ENCODE measurements at places on chromosomes 11 and 22.

DNA sequence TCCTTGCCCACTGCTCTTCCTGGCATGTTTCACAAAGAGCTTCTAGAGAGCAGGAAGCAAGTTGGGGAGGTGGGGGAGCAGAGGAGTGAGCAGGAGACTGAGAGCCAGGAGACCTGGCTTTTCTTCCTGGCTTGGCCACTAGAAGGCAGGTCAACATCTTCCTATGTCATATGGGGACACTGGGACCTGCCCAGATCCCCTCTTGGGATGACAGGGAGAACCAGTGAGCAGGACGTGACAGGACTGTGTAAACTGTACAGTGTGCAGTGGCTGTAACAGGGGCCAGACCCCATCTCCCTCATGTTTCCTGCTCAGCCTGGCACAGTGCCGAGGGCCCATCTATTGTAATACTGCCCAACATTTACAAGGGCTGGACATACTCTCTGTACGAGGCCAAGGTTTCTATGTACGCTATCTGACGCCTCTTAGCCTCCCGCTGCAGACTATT is 29.4 kb downstream of the GDPD5 start:
- no peak for DNase-seq

GRCh38 chr11:65418431-65418680 is 4.2 kb upstream of the NEAT1 start:
- DNase-seq: peak; percentile 61

GRCh38 chr11:114156782-114157181 is 97.3 kb downstream of the ZBTB16 start:
- DNase-seq: no peak

GRCh38 chr11:12762278-12762677 is 88.1 kb downstream of the TEAD1 start:
- DNase-seq: no peak

- DNase-seq: no peak
Observed at GRCh38 chr11:130872981-130873380, 43.3 kb downstream of the SNX19 start.

DNA sequence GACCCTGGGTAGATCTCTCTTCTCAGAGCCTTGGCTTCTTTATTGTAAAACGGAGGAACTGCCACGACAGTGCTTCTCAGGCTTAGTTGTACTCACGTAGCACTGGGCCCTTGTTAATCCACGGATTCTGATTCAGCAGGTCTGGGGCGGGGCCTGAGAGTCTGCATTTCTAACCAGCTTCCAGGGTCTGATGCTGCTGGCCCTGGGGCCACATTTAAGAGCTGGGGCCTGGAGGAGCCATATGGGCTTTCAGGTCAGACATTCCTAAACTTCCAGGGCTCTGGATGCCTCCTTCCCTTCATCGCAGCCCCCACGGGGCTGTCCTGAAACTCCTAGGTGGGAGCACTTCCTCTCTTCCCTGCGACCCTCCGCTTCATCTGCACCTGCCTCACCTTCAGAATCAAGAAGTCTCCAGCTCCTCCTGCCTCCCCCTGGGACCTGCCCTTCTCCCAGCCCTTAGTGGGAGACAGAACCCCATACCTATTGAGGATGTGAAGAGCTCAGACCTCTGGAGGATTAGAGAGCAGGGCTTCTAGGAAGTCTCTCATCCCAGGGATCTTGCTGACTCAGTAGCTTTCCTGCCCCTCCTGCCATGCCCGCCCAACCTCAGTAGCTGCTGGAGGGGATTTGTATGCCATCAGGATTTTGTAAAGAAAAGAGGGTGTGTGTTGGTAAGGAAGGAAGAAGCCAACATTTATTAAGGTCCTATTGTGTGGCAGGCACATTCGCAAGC is 92.5 kb downstream of the LRRC32 start:
- DNase-seq: no peak

- DNase-seq: peak; percentile 30
Observed at GRCh38 chr11:14270690-14271542, 88.1 kb downstream of the RRAS2 start.

- no peak for DNase-seq
Observed at GRCh38 chr22:42673898-42674401, 24.8 kb upstream of the CYB5R3 start.

DNA sequence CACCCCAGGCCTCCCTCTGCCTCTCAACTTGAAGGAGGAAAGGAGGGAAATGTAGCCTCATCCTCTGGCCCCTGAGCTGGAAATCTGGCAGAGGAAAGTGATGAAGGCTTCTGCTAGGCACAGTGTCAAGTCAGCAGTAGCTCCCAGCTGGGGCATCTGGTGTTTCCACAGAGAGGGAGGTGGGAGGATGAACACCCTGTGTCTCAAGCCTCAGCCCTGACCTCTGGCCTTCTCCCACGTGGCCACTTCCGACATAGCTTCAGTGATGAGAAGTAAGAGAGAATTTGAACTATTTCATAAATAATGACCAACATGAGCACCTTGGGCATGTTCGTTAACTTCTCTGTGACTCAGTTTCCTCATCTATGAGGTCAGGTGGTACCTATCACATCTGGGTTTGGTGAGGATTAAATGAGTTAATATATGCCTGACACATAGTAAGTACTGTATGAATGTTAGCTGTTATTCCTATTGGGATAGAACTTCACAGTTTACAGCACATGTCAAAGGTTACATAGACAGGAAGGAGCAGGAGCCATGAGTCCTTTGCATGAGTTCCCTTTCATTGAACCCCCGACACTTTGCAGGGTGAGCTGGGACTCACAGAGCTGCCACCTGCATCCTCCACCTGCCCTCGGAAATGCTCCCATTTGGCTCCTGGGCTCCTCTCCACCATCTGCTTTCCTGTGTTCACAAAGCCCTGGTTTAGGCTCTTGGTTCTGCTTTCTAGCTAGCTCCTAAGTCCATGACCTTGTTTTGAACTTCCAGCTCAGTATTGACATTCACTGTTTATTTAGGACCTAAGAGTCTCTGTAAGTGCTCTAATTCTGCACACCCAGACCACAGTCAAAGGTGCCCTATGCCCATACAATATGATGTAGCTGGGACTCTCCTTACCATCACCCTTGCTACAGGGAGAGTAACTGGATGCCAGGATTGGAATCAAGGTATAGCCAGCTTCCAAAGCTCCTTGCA is 61.7 kb downstream of the CSNK2A3 start:
- no peak for DNase-seq

- no peak for DNase-seq
Observed at GRCh38 chr11:43693731-43694130, 13.2 kb downstream of the HSD17B12 start.

- no peak for DNase-seq
Observed at GRCh38 chr22:37069319-37069718, 17.8 kb downstream of the KCTD17 start.

DNA sequence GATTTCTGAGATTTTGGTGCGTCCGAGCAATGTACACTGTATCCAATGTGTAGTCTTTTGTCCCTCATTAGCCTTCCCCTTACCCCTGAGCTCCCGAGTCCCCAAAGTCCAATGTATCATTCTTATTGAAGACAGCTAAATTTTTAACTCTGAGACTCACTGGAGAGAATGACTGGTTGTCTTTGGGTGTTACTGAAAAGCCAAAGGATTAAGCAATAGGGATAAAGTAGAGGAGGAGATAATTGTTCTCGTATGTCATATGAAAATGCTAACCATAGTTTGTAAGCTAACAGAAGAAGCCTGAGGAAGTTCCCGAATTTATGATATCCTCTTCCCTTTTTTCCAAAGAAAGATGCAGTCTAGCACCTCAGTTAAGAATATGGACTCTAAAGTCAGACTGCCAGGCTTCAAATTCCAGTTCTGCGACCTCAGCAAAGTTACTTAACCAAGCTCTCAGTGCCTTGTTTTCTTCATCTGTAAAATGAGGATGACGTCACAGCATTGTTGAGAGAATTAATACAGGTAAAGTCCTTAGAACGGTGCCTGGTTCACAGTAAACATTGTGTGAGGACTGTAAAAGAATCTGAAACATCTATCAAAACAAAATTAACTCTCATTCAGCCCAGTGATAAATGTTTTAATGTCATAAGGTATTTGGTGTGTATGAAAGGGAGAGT is 1.6 kb upstream of the MSANTD2 start:
- no peak for DNase-seq

DNA sequence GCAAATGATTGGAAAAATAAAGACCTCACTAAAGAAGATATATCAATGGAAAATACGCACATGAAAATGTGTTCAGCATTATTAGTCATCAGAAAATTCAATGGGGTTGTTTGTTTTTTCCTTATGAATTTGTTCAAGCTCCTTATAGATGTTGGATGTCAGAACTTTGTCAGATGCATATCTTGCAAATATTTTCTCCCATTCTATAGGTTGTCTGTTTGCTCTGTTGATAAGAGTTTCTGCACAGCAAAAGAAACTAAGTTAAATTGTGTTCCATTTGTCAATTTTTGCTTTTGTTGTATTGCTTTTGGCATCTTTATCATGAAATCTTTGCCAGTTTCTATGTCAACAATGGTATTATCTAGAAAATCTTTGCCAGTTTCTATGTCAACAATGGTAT is 633.9 kb upstream of the CHORDC1 start:
- DNase-seq: no peak

- DNase-seq: no peak
Observed at GRCh38 chr11:118663902-118664301, 15.5 kb downstream of the TREH start.

GRCh38 chr11:126403658-126404057 is 48.2 kb downstream of the ST3GAL4 start:
- no peak for DNase-seq

- no peak for DNase-seq
Observed at GRCh38 chr11:15577519-15577918, 462.8 kb downstream of the INSC start.

- no peak for DNase-seq
Observed at GRCh38 chr11:92964471-92964870, 5.0 kb upstream of the MTNR1B start.

DNA sequence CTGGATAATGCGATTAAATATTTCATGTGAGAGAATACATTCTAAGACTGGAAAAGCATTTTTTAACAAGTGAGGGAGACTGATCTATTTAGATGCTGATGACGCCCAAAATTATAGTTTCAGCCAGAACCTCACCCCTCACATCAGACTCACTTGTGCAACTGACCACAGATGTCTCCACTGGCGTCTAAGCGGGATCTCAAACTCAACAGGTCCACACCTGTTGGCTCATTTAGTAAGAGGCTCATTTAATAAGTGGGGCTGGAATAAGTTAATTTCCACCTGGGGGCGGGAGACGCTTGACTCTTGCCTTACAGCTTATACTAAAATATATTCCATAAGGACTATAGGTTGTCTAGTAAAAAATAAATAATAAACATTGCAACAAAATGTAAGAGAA is 47.5 kb downstream of the MORC2 start:
- DNase-seq: no peak

DNA sequence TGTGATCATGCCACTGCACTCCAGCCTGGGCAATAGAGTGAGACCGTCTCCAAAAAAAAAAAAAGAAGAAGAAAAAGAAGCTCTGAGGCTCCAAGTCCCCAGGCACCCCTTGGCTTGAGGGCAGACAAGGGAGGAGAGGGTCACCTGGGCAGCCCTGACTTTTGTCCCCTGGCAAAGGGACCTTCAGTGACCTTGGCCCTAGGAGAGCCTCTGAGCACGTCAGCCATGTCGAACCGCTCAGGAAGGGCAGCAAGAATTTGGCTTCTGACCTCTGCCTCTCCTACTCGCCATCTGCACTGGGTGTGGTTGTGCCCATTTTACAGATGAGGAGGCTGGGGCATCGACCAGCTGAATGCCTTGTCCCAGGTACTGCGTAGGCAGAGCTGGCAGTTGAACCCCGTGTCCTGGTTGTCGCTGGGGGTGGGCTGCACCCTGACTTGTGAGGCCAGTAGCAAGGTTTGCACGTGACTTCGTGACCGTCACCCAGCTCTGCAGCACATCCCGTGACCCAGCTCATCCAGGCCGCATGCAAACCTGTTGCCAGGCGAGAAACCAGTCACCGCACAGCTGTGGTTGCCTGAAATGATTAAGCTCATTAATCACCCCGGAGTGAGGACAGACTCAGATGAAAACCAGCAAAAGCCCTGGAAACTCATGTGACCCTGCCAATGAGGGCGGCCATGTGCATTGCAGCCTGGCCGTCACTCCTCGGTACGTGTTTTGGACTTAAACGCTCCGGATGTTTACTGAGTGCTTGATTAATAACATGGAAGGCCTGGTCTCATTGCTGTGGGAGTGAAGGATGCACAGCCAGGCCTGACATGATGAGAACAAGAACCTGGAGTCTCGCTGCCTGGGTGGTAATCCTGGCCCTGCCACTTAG is 47.7 kb upstream of the PPP6R3 start:
- peak; percentile 20 for DNase-seq

DNA sequence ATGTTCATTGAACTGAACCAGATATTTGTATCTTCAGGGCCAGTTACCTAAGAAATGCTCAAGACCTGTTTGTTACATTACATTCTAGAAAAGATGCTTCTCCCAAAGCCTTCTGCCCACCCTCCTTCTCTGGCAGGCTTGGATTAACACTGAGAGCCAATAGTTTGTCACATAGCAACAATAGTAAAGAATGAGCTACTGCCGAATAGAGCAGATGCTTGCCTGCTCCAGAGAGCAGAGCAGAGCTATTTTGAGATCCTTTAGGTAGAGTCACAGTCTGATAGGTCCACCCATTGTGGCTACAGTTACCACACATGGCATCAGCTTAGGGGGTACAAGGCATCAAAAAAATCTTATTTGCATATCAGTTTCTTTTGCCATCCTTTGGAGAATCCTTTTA is 13.5 kb upstream of the EP300 start:
- peak; percentile 78 for DNase-seq

DNA sequence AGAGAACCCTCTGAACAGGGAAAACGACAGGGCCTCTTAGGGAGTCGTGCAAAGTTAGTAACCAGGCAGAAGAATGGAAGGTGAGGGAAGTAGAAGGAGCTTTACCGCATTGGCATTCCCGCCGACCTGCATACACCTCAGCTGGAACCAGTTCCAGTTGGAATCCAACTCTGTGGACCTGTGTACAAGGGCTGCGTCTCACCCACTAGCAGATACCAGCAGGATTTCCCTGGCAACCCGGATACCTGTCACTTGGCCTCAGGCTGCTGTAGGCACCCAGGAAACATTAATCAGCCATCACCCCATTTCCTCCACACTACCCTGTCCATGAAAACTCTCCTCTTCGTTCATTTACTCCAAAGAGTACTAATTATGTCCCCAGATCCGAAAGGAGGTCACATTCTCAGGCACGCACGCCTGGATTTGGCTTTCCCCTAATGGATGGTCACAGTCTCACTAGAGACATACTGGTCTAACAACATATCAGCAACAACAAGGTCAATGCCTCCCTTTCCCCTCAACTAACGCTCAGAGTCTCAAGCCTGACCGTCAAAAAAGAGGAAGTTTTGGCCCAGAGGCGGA is 842 bp downstream of the ARFGAP2 start:
- DNase-seq: no peak

GRCh38 chr11:98798333-98798732 is 222.4 kb upstream of the CNTN5 start:
- DNase-seq: no peak

GRCh38 chr11:35610631-35611030 is 7.6 kb upstream of the FJX1 start:
- no peak for DNase-seq

DNA sequence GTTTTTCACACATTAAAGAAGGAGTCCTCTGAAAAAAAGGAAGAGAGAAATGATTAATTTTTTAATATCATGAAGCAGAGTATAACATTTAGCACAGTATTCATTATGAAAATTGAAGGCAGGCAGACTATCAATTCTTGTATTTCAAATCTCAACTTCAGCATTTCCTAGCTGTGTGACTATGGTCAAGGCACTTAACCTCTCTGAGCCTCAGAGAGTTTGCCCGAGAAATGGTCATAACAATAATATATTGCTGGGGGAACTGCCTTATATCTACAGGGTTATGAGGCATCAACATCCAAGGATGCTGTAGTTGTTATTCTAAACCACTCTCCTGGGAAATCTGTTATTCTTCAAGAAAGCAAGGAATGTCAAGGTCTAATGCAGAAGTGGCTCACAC is 1.1 kb downstream of the MS4A18 start:
- DNase-seq: no peak

- no peak for DNase-seq
Observed at GRCh38 chr11:12683874-12684273, 9.7 kb downstream of the TEAD1 start.

All from germinal center (tissue), 1 donor.